Stimulated activated CD4-positive, alpha-beta T cell treated with anti-CD3 and anti-CD28 coated beads, Interleukin-4, amount 100 ng/mL, for 1 hour (primary cell): ENCODE measurements at places on chromosomes 13 and 19.

- no peak for DNase-seq
These were observed 168.1 kb downstream of the PCDH17 start for GRCh38 chr13:57799624-57800023.

GRCh38 chr13:98370806-98371515 lies 193.9 kb upstream of the RNF113B start:
- no peak for DNase-seq

GRCh38 chr13:90261343-90261742 lies 1086.1 kb upstream of the MIR17HG start:
- no peak for DNase-seq

GRCh38 chr19:44740351-44740824 lies 8.1 kb upstream of the BCL3 start:
- DNase-seq, result no peak

DNA sequence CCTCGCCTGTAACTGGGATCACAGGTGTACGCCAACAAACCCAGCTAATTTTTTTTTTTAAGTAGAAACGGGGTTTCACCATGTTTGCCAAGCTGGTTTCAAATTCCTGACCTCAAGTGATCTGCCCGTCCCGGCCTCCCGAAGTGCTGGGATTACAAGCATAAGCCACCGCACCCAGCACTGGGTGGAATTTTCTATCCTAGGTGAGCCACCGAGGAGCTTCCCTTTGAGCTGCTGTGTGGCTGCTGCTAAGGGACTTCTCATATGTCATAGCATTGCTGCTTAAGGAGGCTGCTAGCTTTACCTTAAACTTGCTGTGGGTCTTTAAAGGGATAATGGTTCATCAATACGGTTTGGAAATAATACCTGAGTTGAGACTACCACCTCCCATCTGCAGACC lies 2.9 kb upstream of the AMER2 start:
- DNase-seq, result no peak

- DNase-seq, result no peak
These were observed 43.4 kb upstream of the URAD start for GRCh38 chr13:28031896-28032288.

- no peak for DNase-seq
These were observed 97.1 kb downstream of the HSPH1 start for GRCh38 chr13:31064636-31065035.

DNA sequence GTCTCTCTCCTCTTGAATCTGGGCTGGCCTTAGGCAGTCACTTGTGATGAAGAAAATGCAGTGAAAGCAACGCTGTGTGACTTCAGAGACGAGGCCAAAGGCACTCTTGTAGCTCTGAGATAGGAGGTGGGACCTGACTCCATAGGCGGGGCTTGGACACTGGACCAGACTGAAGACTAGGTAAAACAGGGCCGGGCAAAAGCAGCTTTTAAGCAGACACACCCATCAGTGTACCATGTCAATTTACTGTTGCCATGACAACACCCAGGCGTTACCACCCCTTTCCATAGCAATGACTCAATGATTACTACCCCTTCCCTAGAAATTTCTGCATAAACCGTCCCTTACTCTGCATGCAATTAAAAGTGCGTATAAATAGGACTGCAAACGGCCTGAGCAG lies 6.6 kb upstream of the EID2 start:
- DNase-seq, result no peak

DNA sequence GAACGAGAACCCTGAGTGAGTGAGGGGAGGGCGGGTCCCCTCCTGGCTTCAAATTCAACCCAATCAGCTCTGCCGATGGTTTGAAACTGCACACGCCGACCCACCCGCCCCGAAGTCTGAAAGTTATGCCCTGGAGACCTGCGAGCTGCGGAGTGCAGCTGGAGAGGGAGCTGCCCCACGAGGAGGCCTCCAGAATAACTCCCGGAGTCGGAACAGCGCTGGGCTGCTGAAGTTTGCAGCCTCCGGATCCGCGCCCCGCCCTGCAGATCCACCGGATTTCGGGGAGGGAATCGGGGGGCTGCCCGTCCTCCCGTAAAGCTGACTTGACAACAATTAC lies 7.0 kb downstream of the POU4F1 start:
- DNase-seq, result no peak

- no peak for DNase-seq
These were observed 482.9 kb upstream of the TSHZ3 start for GRCh38 chr19:31832176-31832548.

DNA sequence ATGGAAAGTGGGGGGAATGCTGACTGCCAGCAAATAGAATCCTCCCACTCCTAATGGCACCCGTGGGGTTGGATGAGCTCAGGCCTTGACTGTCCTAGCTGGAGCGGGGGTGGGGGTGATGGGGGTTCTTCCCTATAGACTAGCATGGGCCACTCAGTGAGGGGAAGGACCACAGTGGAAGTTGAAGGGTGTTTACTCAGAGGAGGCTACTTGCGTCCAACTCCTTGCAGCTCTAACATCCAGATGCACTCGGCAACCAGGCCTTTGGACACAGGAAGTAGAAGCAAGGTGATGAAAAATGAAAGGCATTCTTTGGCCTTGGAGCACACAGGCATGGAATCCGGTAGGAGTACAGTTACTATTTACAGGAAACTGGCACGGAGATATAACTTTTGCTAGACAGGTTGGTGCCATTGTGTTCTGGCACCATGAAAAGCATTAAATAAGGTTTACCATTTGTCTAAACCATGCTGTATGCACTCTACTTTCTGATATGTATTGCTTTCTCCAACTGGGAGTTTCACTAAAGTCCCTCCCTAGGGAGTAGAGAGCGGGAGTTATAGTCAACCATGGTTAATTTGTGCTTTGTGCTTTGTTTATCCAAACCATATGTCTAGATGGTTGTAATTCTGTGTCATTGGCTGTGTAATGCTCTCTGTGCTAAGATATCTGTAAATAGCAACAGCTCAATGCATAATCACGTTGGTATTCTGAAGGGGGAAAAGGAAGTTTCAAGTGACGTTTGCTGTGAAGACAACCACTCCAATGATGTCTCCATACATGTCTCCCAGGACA lies 125.3 kb downstream of the TSHZ3 start:
- DNase-seq, result no peak
